ENCODE measurements at places on chromosomes 2 and 18.

DNA sequence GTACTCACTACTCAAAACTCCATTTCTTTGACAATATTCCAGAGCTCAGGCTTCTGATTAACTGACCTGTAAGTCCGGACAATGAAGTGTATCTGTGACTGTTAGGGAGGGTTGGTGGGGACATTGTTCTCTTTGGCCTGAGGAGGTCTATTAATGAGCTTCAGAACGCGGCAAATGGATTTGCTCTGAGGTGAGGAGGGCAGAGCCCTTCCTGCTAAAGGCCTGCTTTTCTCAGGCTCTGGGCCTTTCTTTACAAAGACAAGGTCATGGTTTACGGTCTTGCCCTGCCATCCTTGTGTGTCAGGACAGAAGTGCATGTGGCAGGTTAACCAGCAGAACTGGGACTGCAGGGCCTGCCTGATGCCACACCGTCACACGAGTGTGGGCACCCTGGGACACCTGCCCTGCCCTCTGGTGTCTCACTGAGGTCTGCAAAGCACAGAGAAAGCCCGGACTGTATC is 7.2 kb downstream of the ALKAL2 start:
- DNase-seq, result no peak

- DNase-seq, result no peak
Measured at GRCh38 chr18:71707985-71708500, 836.1 kb downstream of the CBLN2 start.

DNA sequence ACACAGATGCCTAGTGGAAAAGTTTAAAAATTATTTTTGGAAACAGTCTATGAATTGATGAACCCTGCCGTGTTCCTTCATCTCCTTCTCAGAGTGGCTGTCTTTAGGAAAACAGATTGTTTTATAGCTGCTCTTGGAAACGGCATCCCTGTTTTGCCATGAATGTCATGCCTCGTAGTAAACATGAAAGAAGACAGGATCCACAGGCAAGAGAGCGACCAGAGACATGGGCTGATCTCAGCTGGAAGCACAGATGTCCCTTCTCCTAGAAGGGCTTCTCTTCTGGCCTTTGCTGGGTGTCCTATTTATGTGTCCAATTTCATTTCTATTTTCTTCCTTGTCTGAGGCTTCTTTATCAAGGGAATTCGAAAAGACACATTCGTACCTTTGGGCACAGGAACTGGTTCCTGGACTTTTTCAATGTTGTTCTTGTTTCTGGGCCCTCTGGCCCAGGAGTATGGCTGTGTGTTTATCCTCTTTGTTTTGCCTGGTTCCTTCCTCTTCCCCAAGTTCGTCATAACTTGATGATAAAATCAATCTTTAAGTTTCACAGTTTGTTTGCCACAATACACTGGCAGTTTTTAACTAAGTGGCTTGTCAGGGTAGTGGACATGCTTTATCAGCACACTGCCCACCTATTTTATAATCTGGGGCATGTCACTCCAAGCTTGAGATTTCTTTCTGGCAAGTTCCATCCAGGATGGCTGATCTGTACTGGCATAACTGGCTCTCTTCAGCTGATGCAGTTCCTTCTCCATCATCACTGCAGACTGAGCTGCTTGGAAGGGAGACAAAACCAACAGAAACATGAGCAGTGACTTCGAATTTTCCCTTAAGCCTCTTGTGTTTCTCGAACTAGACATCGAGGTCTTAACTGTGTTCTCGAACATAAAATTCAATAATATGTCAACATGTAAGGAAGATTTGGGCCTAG is 63.2 kb upstream of the MGAT4A start:
- DNase-seq, result no peak

DNA sequence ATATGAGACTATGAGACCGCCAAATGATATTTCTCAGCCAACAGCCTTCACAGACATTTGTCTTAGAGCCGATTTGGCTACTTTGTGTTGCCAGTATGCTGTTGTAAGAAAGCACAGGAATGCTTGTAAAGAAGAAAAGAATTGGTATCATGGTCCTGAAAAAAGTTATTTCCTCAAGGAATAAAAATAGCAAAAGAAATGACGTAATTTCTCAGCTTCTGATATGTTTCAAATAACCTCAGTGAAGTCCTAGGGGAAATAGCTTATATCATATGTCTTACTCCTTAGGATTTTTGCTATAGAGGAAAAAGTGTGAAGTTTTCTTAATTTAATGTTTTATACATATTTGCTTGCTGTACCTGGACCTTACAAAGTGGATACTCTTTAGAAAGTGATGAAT is 23.0 kb downstream of the SCN1A start:
- no peak for DNase-seq

DNA sequence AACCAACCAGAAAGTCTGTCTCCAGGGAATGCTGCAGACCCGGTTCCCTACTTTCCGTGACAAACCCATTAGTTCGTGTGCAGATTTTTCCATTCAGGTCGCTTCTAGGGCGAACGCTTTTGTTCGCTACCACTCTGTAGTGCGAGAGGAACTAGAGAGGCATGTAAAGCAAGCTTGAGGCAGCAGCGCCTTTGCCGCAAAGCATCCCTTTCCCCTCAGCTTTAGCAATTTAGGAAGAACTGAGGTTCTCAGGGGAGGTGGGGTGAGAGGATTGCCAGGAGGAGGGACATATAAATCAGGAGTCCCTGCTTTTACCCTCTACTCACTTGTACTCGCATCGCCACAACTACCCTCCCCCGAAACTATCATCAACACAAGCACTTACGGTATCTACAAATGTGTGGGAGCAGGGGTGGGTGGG is 748 bp upstream of the ZNF804A start:
- no peak for DNase-seq

GRCh38 chr2:98895221-98895620 is 40.8 kb downstream of the CRACDL start:
- no peak for DNase-seq

- DNase-seq, result no peak
Measured at GRCh38 chr2:221235941-221236340, 336.2 kb downstream of the EPHA4 start.

GRCh38 chr2:166440313-166440712 is 53.7 kb downstream of the SCN7A start:
- no peak for DNase-seq

- DNase-seq, result no peak
Measured at GRCh38 chr2:1990151-1990589, 245.9 kb upstream of the PXDN start.

DNA sequence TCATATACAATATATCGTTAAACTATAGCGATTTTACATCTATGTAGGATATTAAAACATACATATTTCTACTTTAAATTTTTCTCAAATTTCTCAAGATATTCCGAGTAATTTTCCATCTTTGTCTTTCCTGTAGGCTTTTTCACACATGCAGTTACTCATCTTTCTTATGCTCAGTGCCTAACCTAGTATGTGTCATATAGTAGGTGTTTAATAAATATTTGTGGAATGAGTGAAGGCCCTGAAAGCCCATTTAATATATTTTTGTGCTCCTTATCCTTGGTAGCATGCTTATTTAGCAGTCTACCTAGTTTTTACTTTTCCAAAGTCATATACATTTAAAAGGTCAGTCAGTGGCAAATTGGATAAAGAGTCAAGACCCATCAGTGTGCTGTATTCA is 67.3 kb downstream of the ITGB6 start:
- no peak for DNase-seq

GRCh38 chr2:143402451-143402850 is 273.2 kb downstream of the ARHGAP15 start:
- no peak for DNase-seq

DNA sequence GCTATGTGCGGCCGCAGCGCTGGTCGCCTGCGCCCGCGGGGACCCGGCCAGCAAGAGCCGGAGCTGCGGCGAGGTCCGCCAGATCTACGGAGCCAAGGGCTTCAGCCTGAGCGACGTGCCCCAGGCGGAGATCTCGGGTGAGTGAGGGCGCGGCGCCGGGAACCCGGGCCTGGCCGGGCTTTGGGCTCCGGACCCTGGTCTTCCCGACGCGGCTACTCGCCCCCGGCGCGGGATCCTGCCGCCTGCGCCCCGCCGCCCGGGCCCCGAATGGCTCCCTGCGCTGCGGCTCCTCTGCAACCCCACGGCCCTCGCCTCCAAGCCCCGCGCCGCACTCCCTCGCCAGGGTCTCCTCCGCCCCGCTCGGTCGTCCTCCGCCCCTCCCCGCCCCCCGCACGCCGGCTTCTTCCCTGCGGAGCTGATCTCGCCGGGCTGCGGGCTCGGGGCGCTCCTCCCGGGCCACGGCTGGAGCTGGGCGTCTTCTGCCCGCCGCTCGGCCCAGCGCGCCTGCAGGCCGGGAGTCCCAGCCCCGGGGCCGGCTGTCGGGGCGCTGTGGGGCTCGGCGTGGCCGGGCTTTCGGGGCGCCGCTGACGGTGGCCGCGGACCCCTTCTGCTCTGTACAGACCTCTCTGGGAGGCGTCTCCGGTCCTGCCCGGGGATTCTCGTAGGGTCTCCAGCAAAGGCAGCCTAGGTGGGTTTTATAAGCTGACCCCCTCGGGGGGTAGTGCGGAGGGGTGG is 652 bp downstream of the GPC1 start:
- no peak for DNase-seq

GRCh38 chr2:1626271-1626681 is 118.0 kb downstream of the PXDN start:
- no peak for DNase-seq

DNA sequence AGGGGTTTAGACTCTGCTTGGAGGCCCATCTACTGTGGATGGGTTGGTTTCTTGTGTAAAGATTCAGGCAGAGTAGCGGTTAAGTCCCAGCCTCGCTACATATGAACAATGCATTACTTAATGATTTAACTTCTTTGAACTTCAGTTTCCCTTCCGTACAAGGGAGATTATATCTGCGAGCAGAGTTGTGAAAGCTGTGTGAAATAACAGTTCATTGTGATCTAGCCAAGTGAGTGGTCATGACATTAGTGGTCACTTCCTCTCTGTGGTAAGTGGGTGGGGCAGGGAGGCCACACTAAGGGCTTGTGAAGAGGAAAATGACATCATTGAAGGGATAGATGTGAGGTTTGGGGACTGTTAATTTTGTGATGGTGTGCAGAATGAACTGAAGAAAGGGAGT is 14.1 kb upstream of the MEX3C start:
- DNase-seq, result peak; percentile 64

GRCh38 chr2:174005801-174006419 is 40.7 kb upstream of the SP3 start:
- DNase-seq, result no peak

- no peak for DNase-seq
Measured at GRCh38 chr2:16462958-16463357, 202.7 kb downstream of the CYRIA start.

DNA sequence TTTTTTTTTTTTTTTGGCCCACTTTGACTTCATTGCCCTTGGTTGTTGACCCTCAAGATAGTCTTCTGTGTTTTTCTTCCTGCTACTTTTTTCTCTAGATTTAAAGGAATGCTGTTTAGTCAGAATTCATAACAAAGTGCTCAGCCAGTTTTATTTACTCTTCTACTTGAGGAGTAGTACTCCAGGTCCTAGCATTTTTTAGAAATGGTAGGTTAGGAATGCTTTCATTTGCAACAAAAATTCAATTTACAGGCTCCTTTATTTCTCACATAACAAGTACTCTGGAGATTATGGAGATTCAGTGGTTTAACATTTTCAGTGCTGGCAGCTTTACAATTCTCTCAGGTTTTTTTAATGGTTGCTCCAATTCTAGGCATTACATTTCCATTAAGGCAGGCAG is 58.2 kb downstream of the KIAA1328 start:
- no peak for DNase-seq

DNA sequence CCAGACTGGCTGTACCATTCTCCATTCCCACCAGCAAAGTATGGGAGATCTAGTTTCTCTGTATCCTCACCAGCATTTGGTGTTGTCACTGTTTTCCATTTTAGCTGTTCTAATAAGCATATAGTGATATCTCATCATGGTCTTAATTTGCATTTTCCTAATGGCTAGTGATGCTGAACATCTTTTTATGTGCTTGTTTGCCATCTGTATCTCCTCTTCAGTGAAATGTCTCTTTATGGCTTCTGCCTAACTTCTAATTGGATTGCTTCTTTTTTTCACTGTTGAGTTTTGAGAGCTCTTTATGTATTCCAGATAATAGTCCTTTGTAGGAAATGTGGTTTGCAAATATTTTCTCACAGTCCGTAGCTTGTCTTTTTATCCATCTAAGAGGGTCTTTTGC is 18.9 kb upstream of the BIN1 start:
- DNase-seq, result no peak

DNA sequence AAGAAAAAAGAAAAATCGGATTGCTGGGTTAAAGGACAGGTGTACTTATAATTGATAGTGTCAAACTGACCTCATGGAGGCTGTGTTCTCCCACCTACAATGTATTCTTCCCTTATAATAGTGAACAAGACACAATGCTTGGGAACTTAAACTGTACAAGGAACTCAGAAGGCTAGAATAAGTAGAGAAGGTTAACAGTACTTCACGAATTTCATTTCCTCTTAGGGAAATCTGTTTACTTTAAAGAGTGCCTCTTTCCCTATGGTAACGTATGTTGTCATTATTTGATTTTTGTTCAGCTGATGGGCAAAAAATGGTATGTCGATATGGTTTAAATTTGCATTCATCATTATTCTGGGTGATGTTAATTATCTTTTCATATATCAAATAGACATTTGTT is 9.2 kb upstream of the HK2 start:
- DNase-seq, result no peak

DNA sequence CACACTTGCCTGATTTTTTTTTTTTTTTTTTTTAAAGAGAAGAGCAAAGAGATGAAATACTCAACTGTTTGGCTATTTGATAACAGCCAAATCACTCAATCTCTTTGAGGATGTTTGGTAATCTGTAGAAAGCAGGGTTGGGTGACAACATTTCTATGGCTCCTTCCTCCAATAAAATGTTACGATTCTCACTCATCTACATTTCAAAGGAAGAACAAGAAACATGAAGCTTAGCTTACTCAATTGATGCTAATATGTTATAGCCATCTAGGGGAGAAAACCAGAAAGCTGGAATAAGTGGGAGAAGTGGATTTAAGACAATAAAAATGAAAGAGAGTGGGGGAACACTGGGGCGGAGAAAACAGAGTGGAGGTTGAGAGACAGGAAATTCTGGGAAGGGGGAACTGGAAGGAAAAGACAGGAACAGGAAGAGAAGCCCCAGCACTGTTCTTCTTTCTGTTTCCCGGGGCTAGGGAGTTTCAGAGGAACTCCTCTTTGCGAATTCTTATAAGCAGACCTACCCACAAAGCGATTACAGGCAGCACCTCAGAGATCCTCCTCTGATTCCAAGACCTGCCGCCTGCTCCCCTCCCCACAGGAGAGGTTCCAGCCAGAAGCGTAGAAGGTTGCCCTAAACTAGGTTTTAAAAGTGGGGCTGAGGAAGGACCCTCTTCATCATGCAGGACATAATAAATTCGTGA is 13.3 kb downstream of the ST3GAL5 start:
- DNase-seq, result no peak
